ENCODE measurements at places on chromosomes 16 and 17.

- no peak for DNase-seq
Observed at GRCh38 chr16:61654962-61655361, 381.3 kb downstream of the CDH8 start.

DNA sequence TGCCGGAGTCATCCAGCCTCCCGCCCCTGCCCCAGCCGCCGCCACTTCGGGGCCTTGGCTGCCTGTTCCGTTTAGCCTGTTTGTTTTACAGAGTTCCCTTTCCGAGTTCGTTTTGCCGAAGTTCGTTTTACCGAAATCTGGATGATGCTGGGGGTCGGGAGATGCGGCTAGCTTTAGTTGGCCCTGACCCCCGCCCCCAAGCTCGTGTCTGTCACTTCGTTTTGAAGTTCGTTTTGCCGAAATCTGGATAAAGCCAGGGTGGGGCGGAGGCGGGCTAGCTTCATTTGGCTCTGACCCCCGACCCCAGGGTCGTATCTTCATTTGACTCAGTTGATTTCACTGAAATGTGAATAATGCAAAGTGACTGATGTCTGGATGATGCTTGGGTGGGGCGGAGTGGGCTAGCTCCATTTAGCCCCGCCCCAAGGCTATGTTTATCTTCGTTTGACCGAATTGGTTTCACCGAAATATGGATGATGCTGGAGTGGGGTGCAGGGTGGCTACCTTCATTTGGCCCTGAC is 591 bp downstream of the PSMD7 start:
- DNase-seq: peak; percentile 9

- DNase-seq: no peak
Observed at GRCh38 chr16:31071861-31072260, 2.2 kb downstream of the ZNF668 start.

DNA sequence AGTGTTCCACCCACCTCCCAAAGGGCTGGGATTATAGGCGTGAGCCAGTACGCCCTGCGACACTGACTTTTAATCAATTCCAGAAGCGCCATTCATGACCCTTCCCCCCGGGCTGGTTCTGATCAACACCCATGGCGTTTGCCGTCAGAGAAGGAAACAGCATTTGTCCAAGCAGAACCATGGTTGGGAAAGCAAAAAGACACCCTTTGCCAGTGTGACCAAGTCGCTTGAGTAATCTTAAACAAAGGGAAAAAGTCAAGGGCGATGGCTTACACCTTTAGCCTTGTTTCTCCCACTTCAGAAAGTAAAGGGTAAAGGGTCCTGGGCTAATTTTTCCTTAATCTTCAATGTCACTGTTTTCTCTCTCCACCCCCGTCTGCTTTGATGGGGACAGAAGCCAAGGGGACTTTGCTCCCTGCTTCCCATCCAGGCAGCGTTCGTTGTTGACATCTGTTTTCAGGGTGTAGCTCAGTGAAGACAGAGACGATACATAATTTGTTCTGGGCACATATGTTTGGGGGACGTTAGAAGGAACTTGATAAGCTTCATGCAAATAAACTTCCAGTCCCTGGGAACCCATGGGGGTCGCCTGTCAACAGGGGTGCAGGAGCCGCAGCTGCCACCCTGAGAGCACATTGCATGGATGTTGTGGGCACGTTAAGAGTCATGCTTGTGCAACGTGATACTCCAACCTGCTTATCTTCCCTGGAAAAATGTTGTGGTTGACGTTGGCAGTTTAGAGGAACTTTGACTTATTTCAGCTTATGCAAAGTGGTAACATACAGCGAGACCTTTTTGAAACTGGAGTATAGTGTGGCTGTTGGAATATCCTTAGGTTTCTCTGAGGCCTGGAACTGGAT is 50.6 kb upstream of the TANGO6 start:
- no peak for DNase-seq

DNA sequence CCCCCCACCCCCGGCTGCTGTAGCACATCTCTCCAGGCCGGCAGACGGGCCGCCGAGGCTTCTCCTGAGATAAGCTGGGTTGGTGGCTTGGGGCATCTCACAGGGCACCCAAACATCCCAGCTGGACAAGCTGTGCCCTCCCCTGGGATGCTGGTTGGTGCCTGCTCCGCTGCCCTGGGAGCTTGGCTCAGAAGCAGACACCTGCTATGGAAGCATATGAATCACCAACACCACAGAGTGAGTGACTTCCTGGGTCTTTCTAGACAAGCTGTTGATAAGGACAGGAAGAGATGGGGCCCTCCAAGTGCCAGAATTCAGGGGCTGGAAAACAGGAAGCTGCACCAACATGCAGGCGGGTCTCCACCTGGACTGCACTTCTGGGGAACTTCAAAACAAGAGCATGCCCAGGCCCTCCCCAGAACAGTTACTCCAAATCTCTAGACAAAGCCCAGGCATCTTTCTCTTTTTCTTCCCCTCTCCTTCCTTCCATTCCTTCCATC is 13.7 kb downstream of the C16orf95 start:
- DNase-seq: no peak

GRCh38 chr16:66590322-66590721 is 11.1 kb downstream of the CMTM2 start:
- DNase-seq: peak; percentile 16

- DNase-seq: no peak
Observed at GRCh38 chr16:12964461-12964860, 63.1 kb downstream of the SHISA9 start.

- DNase-seq: no peak
Observed at GRCh38 chr16:89561884-89562599, 1.6 kb downstream of the RPL13 start.

DNA sequence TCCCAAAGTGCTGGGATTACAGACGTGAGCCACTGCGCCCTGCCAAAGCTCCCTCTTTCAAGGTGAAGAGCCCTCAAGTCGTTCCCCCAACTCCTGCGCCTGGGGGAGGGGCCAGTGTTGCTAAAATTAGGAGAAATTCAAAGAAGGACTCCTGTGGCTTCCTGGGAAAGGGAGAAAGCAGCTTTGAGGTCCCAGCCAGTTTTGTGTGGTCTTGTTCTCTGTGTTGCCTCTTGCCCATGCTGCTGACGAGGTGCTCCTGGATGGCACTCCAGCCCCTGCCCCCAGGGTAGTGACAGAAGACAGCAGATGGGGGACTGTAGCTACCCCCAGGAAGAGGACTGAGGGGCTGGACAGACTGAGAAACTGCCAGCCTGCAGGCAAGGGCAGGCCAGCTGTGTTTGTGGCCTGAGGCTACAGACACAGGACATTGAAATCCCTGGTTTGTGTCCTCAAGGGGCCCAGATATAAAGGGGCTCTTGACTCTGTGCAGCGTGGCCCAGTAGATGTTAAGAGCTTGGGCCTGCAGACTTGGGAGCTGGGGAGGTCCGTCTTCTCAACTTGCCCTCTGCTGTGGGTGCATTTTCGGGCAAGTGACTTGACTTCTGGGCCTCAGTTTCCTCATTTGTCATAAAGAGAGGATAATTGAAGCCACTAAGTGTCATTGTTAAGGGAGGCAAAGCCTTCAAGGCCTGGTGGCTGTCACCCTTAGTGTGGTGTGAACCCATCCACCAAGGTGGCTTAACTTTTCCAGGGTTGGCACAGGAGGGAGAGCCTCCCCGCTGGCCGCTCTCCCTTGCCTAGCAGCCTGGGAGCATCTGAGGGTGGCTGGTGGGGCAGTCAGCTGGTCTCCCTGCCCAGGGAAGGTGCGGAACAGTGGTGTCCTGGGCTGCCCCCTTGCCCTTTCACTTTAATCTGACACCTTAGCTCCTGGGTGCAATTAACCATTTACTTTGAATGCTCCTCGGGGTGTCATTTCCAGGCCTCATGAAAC is 4.1 kb downstream of the UBALD2 start:
- DNase-seq: no peak

DNA sequence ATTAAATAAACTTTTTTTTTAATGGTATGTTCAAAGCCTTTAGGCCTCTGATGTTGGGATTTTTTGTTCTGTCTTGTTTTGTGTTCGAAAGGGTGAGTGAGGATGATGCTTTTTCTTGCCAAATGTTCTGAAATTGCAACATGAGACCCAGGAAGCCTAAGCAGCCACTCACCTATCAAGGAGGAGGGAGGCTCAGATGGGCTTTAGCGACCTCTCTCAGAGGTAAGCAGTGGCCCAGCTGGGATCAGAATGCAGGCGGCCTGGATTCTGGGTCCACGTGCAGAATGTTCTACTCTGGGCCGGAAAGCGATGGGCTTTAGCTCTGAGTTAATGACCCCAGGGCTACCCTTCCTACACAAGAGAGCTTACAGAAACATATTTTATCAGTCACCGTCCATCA is 386.6 kb downstream of the SOX9 start:
- DNase-seq: no peak

- no peak for DNase-seq
Observed at GRCh38 chr17:62705778-62706597, 78.5 kb downstream of the MRC2 start.

DNA sequence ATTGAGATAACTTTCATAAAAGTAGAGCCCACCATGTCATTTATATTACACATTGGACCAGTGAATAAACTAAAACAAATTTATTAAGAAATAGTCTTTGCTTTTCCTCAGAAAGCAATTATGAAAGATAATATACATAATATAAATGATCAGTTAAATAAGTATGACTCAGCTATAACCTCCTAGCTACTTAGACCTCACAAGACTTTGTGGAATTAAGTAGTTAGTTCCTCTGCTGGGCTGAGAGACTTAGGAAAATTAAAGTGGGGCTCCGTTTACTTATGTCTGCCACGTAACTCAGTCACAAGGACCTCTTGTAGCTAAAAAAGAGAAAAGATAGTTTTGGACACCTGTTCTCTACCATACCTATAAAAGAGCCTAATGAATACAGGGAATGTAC is 76.9 kb downstream of the MRTFB start:
- DNase-seq: no peak

GRCh38 chr16:85917012-85917411 is 18.1 kb downstream of the IRF8 start:
- no peak for DNase-seq

- DNase-seq: peak; percentile 34
Observed at GRCh38 chr16:85448557-85449190, 164.4 kb upstream of the GSE1 start.

DNA sequence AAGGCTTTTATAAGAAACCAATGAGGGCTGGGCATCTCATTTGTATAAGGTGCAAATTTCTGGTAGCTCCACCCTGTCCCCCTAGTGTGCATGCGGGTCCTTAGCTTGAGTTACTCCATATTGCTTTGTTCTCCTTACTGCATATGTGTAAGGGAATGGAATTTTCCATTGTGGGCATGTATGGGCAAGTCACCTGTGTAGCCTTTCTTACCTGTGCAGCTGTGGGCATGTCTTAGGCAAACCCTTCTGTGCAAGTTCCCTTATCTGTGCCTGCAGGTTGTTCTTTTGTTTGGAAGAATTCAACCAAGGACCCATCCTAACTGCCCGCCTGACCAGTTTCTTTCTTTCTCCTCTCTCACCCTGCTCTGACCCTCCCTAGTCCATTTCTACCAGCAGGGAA is 122.8 kb upstream of the HS3ST4 start:
- DNase-seq: no peak

GRCh38 chr16:62539657-62540056 is 503.4 kb upstream of the CDH8 start:
- no peak for DNase-seq

GRCh38 chr16:1772362-1772907 is at the start of gene EME2:
Gene EME2 (plus strand): TSS chr16:1772810. CDS start chr16:1773228, 418 bp downstream.
- no peak for DNase-seq

- no peak for DNase-seq
Observed at GRCh38 chr17:50314456-50315011, 31.4 kb upstream of the XYLT2 start.

- no peak for DNase-seq
Observed at GRCh38 chr16:2032285-2033056, 5.8 kb downstream of the NHERF2 start.

- DNase-seq: no peak
Observed at GRCh38 chr17:48162306-48162934, 54.9 kb downstream of the SNX11 start.

- no peak for DNase-seq
Observed at GRCh38 chr16:53664724-53665345, 38.8 kb downstream of the RPGRIP1L start.

- no peak for DNase-seq
Observed at GRCh38 chr17:83101805-83102480, 22.5 kb downstream of the METRNL start.

DNA sequence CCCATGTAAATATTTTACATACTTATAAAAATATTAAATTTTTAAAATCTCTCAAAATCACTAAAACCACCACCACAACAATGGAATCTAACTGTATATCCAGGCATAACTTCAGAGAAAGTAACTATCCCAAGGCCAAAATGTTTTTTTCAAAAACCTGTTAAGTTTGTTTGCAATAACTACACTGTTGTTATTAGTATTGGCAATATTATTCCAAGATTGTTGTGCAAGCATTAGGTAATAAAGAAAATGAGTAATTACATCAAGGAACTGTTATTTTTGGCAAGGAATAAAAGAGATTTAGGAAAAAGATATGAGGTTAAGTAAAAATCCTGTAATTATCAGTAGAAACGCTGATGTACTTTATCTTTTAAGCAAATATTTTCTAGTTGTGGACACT is 3.4 kb upstream of the KRTAP4-12 start:
- no peak for DNase-seq

DNA sequence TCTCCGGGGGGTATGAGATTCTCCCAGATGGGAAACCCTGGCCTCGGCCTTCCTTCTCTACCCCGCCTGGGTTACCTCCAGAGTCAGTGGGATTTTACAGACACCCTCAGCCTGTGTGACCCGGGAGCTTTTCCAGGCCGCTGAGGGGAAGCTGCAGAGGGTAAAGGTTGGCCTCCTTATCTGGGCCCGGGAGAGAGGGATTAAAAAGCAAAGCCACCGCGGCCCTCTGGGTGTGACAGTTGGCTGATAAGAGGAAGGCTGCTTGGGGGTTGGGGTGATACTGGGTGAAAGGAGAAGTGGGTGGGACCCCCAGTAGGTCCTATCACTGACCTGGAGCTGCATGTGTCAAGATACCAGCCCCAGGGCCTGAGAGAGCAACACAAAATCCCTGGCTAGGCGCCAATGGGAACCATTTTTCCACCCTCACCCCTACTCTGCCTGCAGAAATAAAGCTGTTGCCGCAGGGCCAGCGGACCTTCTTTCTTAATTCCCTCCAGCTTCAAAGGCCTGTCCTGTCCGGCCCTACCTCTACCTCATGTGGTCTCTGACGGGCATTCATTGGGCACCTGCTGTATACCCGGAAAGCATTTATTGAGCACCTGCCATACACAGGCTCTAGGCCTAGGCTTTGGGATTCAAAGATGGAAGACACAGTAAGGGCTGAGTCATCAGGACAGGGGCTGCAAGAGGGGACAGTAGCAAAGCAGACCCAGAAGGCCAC is 77.6 kb upstream of the GSE1 start:
- no peak for DNase-seq

- DNase-seq: no peak
Observed at GRCh38 chr17:34377078-34377823, 14.2 kb upstream of the CCL1 start.

GRCh38 chr17:77316191-77316641 is 175.4 kb downstream of the SEC14L1 start:
- DNase-seq: no peak
